ENCODE measurements at places on chromosomes 13 and 19.
A peak's percentile ranks its signal among the peaks of the same experiment; 100 is the strongest.

DNA sequence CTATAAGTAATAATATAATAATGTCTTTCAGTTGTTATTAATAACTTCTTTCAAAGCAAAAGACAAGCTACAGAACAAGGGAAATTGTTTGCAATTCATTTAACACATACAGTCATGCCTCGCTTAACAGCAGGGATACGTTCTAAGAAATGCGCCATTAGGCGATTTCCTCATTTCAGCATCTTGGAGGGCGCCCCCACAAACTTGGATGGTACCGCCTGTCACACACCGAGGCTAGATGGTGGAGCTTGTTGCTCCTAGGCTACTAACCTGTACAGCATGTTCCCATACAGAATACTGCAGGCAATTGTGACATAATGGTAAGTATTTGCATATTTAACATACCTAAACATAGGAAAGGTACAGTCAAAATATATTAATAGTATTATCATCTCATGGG, 8.2 kb upstream of the ANKRD10 start:
- DNase-seq = no peak

- DNase-seq = no peak
These were observed 400.5 kb upstream of the GPC6 start for GRCh38 chr13:92825938-92826596.

DNA sequence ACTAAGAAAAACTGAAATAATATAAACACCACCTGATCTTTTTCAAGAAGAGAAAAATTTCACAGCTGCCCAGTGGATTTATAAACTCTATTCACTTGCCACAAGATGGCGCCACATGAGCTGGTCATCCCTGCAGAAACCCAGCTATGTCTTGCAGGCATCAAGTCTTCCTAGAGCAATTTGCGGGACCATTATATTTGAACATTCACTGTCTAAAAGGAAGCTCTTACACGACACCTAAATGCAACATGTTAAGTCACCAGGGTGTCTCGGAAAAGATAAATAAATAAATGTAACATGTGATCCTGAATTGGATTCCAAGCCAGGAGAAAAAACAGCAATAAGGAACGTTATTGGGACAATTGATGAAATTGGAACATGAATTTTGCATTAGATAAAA, 20.3 kb upstream of the AKT2 start:
- peak; percentile 48 for DNase-seq

GRCh38 chr13:36418022-36418805, 14.1 kb upstream of the CCNA1 start:
- no peak for DNase-seq

DNA sequence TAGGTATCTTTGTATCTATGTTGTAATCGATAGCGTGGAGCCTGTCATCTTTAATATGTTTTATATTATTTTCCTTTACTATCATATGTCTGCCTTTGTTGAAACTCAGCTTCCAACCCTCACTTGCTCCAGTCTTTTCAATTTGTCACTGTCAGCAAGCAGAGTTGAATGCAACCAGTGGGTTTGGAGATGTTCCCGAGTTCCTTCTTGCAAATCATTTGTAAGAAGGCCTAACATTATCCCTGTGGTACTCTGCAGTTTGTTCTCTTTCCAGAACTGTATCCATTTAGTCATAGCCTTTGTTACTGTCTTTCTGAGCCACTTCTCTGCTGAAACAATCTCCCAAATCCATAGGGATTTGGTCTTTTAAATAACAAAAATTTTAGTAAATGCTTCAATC, 41.8 kb downstream of the RNASEH2B start:
- no peak for DNase-seq

- no peak for DNase-seq
These were observed 430.3 kb downstream of the EFNB2 start for GRCh38 chr13:106105153-106105552.

DNA sequence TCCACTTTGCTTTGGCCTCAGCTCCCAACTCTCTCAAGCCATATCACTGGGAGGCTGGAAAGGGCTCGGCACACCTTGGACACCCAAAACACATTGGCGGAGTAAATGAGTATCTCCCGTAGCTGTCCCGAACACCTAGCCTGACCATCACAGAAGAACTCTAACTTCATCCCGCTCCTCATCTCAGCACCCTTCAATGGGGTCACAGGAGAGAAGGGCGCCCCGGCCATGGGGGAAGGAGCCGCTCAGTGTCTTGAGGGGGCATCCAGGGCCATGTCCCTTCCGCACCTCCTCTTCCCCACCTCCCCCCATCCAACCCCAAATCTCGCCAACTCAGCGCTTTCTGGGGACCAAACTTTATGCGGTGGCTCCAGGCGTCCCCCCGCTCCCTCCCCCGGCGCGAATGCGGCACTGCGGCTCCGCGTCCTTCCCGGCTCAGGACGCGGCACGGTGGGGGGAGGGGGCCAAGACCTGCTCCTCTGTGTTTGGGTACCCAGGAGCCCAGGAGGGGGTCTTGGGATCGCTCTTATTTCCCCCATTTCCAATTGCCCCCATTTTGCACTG, 3.0 kb downstream of the KCNC3 start:
- no peak for DNase-seq
